Endodermal cell (in vitro differentiated cells): ENCODE measurements at places on chromosomes 3 and 15. TPM values are rescaled to one million over a fixed set of nuclear protein-coding genes. Genes with fewer than 3 reads are reported as not detected.

DNA sequence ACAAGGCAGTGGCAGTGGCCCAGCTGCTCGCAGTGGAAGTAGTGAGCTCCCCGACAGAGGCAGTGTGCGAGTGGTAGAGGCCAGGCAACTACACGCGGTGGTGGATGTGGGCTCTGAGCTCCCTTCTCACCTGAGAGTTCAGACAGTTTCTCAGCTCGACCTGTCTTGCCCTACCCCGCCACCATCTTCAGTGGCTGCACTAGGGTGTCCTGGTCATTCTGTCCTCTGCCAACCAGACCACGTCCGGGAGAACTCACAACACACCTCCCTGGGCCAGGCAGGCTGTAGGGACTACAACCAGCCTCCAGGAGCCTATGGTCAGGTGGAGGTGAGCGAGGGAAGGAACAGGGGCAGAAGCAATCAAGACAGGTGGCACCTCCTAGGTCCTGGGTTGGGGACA, 106.3 kb upstream of the SMAD3 start:
- peaks cover 4% of the 10 kb centered on the region for H3K27me3 ChIP-seq
- no peaks in the 10 kb centered on the region for H3K36me3 ChIP-seq
- no peak overlapping the region for H3K27ac ChIP-seq
- H3K4me3 ChIP-seq, result no peak overlapping the region
- DNase-seq, result no peak

DNA sequence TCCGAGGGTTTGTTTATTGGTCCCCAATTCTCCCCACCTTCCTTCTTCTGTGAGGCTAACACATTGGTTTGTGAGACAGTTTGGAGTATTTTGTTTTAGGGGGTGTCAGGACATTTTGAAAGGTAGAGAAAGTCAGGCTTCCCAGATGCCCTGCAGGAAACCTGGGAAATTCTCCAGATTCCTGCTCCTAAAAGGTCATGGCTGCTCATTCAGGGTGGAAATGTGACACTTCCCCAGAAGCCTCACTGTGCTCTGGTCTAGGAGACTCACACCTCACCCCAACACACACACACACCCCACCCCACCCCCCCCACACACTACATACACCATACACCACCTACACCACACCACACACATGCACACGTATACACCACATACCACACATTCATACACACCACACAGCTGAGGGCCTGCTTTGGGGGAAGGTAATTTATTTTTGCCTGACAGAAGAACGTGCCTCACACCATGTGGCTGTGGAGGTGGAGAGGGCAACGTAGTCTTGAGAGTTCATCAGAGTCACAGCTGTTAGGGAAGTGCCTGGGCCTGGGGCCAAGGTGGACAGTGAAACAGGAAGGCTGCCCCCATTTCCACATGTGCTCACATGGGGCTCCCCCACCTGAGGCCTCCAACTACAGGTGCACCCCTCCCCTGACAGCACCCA, 40.4 kb upstream of the LIMD1 start:
- H3K36me3 ChIP-seq, result no peaks in the 10 kb centered on the region
- peak overlapping the region; percentile 42 for H3K27ac ChIP-seq
- H3K4me1 ChIP-seq, result peaks cover 3% of the 10 kb centered on the region
- DNase-seq, result peak; percentile 72

DNA sequence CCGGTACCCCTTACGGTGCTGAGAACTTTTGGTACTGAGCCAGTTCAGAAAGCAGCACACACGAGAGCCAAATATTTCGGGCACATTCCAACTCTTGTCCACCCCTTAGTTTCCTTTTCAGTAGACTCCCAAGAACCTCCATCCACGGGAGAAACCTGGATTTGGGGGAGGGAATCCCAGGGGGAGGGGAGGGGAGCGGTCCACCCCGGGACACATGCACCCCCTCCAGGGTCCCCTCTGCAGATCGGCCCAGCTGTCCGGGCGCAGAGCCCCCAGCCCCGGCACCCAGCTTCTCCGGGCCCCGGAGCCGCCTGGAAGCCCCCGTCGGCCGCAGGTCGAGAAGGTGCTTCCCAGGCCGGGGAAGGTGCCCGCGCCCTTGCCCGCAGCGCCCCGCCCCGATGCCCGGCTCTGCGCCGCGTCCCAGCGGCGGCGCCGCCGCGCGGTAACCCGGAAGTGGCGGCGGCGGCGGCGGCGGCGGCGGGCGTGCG, 455 bp upstream of the ABHD17C start:
- no peaks in the 10 kb centered on the region for H3K4me1 ChIP-seq
- peak; percentile 75 for DNase-seq
- H3K27ac ChIP-seq, result no peak overlapping the region
- peaks cover 11% of the 10 kb centered on the region for H3K27me3 ChIP-seq

DNA sequence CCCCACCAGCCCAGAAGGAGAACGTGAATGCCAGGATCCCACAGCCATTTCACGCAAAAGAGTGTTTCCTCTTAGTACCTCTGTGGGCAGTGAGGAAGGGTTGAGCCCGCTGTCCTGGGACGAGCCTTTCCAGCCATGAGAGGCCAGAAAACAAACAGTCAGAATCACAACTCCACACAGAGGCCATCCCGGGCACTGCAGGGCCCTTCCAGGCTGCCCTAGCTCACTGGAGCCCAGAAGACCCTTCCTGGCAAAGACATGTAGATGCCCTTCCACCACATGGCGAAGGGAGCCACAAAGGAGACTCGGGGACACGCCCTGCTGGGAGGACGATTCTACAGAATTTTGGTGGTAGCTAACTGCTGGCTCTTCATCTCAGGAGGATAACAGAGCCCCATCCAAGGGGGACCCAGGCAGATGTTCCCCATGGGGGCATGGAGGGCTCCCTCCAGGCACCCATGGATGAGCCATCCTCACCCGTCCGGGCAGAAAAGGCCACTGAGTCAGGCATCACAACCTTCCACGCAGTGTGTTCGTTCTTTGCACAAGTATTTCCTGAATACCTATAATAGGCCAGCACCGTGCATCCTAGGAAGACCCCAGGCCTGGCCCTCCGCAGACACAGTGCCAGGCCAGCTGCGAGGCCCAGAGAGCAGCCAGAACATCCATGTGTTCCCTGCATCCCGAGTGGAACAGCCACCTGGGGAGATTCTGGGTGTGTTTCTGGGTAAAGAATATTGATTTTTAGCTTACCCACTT, 47.2 kb downstream of the SLC12A8 start:
- H3K27ac ChIP-seq, result no peak overlapping the region
- H3K4me3 ChIP-seq, result no peak overlapping the region
- no peaks in the 10 kb centered on the region for H3K27me3 ChIP-seq
- DNase-seq, result peak; percentile 89

DNA sequence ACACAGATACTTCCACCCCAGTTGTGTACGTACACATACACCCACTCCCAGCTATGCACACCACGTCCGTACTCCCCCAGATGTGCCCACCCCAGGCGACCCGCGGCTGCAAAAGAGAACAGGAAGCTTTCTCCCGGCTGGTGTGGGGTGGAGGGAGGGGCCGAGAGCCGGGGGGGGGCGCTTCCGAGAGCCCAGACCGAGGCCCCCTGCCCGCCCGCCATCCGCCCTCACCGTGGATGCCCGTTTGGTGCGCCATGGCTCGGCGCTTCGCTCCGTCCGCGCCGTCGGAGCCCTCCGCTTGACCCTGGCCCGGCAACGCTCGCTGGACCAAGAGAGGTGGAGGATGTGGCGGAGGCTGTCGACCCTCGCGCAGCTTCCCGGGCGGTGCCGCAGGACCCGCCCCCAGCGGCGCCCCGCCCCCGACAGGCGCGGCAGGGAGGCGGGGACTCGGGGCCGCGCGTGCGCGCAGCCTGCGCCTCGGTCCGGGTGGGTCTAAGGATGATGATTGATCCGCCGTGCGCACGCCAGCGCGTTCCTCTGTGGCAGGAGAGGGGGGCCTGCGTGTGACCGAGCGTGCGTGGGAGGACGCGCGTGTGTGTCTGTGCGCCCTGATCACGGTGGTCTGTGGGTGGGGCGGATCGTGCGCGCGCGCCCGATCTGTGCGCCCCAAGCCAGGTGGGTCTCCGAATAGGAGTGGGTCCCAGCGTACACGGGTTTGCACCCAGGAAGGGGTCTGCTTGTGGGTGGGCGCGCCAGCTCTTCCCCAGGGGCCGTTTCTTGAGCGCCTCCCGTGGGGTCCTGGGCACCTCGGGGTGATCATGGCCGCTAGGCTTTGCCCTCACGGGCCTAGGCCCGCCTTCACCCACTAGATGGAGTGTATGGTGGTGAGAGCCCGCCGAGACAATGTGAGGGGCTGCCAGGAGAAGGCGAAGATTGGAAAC, at the start of gene TWF2:
Gene TWF2 (minus strand): TSS at position 398 of the 941 bp plus-strand sequence. CDS start 142 bp downstream, at position 256.
- no peaks in the 10 kb centered on the region for H3K36me3 ChIP-seq
- H3K27ac ChIP-seq, result peak within 1 kb of the TSS; percentile 59
- H3K27me3 ChIP-seq, result peaks cover under 1% of the 10 kb centered on the region
- H3K4me3 ChIP-seq, result peak within 1 kb of the TSS; percentile 97
- peaks cover 4% of the 10 kb centered on the region for H3K4me1 ChIP-seq

- DNase-seq, result no peak
- no peak overlapping the region for H3K4me3 ChIP-seq
- no peaks in the 10 kb centered on the region for H3K36me3 ChIP-seq
These were observed 199.7 kb downstream of the CHL1 start for GRCh38 chr3:396293-396692.

DNA sequence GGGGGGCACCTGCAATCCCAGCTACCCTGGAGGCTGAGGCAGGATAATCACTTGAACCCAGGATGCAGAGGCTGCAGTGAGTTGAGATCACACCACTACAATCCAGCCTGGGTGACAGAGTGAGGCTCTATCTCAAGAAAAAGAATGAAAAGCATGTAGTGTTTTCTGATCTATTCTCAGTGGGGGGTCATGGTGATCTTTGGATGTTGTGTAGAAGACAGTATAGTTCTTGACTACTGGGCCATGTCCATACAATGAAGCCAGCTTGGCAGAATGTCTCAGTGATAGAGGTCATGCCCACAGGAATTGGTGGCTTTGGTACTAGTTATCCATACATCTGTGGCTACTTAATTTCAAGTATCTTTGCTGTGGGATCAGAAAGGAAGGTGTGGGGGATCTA, 26.8 kb upstream of the NANOGP8 start:
- no peaks in the 10 kb centered on the region for H3K36me3 ChIP-seq
- H3K27me3 ChIP-seq, result no peaks in the 10 kb centered on the region
- DNase-seq, result no peak
- no peaks in the 10 kb centered on the region for H3K4me1 ChIP-seq
- H3K4me3 ChIP-seq, result no peak overlapping the region
- no peak overlapping the region for H3K27ac ChIP-seq

DNA sequence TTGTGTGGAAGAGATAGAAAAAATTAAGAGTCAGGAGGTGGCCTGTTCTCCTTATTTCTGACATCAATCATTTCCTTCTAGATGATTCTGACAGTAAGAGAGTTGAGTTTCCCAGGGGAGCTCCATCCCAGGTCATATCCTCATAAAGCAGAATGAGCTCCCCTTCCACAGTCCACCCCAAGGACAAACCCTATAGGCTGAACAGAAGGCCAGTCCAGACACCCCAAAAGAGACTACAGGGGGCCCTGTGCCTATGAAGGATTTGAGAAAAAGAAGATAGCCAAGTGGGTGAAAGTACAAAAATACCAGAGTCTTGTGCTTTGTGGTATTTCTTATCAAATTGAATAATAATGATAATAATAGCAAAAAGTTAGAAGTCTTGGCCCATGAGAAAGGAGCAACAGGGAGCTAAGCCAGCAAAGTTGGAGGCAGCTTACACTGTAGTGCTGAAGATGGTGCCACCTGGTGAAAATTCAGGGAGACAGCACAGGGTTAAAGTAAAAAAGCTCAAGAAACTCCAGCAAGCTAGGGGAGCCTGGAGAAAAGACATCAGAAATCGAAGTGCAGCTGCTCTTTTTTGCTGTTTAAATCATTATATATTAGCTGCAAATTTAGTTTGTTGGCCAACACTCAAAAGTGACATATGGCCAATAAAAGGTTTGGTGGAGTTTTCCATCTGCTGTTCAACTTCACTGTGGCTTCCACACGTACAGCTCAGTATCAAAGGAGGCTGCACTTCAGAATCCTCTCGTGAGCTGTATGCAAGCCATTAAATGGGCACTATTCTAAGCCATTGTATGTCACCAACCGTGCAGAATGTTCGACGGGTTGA, 35.8 kb upstream of the SLC24A5 start:
- H3K4me1 ChIP-seq, result no peaks in the 10 kb centered on the region
- no peaks in the 10 kb centered on the region for H3K36me3 ChIP-seq
- no peak overlapping the region for H3K27ac ChIP-seq
- H3K4me3 ChIP-seq, result no peak overlapping the region

DNA sequence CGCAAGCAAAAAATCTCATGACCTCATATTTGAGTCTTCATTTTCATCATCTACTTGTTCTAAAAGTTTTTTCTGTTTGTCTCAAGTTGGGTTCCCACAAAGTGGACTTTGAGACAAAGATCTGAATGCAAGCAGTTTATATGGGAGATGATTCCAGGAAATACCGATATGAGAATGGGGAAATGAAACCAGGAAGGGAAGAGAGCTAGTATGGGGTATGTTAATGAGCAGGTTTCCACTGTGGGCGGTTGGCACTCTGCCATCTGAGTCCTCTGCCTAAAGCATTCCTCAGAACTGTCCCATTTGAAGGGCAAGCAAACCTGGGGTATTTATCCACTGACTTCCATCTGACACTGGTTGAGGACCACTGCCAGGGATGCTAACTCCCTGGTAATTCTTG, 8.8 kb downstream of the ADPRH start:
- no peak for DNase-seq
- H3K4me3 ChIP-seq, result no peak overlapping the region
- H3K27me3 ChIP-seq, result no peaks in the 10 kb centered on the region
- peaks cover 15% of the 10 kb centered on the region for H3K4me1 ChIP-seq
- H3K36me3 ChIP-seq, result no peaks in the 10 kb centered on the region
- H3K27ac ChIP-seq, result no peak overlapping the region

- no peak for DNase-seq
- H3K36me3 ChIP-seq, result no peaks in the 10 kb centered on the region
- H3K27ac ChIP-seq, result no peak overlapping the region
- H3K4me1 ChIP-seq, result no peaks in the 10 kb centered on the region
These were observed 33.7 kb upstream of the MTHFS start for GRCh38 chr15:79930516-79930915.

DNA sequence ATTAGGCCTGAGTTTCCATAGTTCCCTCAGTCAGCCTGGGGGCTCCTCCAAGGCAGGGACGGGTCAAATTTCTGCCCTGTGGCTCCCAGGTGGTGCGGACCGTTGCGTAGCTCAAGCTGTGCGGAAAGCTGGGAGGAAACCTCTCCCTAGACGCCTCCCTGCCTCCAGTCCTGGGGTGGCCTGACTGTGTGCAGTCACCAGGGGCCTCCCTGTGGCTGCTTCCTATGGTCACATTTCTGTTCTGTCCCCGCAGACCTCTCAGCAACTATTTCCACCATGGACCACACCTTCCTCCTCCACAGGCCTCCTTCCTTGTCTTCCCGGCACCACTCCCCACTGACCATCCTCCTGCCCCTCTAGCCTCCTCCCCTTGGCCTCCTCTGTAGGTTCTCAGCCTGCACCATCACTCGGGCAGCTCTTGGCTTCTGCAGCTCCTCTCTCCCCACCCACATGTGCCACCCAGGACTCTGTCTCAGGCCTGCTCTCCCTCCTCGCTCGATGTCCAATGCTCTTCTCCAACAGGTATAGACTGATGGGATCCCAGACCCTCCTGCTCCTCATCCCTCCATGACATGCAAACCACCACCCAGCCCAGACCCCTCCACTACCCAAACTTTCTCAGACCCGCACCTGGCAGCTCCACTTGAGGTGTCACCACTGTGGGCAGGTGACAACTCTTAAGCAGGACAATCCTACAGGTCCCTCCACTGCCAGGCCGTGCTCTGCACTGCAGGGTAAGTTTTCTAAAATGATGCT, 26.9 kb upstream of the SEC13 start:
- H3K27ac ChIP-seq, result no peak overlapping the region
- no peaks in the 10 kb centered on the region for H3K27me3 ChIP-seq
- peaks cover 6% of the 10 kb centered on the region for H3K4me1 ChIP-seq
- no peaks in the 10 kb centered on the region for H3K36me3 ChIP-seq
- DNase-seq, result no peak

PTX3 gene
- 0.11 and 0.13 TPM in 2 replicates for total RNA-seq

GADL1 gene
- total RNA-seq, result 0.11 TPM in 1 of 3 replicates, not detected in the others

GJD2 gene
- 0.16 TPM in 1 of 2 replicates, not detected in the other for total RNA-seq

TRIM71 gene
- total RNA-seq, result 99.1 to 162 TPM (median 154 TPM) in 3 replicates

IGF2BP2 gene
- total RNA-seq, result 143 to 162 TPM (median 156 TPM) in 3 replicates

VPS33B gene
- 24.4 and 25.0 TPM in 2 replicates for total RNA-seq

TRMT10C gene
- total RNA-seq, result 41.4 and 43.7 TPM in 2 replicates

CSTA gene
- not detected in 2 replicates for total RNA-seq
